ENCODE measurements at places on chromosomes 1 and 21.

DNA sequence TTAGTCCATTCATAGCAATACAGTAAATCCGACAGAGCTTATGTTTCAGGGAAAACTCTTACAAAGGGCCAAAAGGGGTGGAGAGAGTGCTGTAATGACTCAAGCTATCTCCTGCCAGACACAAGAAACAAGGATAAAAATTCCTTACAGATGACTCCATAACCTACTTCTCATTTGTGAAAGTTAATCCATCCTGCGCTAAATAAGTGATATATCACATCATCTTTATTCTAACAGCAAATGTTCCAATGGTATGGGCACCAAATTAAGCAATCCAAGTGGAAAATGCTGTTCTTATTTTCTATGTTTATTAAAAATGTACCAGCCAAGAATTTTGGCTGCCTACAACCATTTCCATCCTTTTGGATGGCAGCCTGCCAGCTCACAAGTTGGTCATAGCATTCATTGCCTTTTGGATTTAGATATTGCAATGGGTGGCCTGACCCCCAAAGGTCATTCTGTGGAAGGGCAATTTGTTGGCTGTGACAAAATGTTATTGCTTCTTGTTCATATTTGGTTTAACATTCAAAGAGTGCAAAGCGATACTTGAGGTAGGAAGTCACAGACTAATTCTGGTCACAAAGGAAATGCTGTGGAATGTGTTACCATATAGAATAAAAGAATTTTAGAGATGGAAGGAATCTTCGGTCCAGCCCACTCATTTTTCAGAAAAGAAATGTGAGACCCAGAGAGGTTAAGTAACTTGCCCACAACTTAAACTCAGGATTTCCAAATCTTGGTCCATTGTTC, 2.8 kb upstream of the ENAH start:
- peak; percentile 35 for DNase-seq

DNA sequence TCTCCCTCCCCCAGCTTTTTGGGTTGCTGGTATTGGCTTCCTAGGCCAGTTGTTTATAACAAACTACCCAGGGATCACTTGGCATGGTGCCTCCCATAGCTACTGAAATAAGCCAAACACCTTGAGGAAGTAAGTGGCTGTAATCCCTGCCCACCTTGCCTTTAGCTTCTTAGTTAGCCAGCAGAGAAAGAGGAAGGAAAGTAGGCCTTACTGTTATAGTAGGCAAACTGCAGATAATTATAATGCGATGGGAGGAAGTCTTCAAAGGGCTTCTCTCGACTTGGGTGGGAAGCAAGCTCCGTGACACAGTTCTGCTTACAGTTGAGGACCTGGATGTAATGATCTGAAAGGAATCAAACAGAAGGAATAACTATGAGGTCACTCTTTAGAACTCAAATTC, 8.2 kb downstream of the P3H1 start:
- no peak for DNase-seq

GRCh38 chr1:210587566-210587965, 258.9 kb downstream of the HHAT start:
- peak; percentile 38 for DNase-seq

GRCh38 chr1:203519053-203519840, 25.3 kb downstream of the OPTC start:
- DNase-seq = no peak

DNA sequence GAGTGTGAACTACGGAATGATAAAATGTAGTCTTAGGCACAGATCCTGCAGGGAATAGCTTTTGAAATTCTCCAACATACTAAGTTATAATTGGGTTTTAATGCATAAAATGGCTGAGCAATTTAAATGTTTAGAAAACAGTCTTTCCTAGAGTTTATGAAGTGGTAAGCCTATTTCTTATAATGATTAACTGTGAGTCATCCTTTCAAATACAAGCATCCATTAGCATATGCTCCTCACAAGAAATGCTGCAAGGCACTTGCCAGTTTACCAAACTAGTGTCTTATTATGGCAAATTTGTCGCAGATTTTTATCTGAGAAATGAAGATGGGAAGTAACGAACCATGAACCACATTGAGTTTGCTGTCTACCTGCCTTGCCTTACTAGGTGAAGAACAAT, 101.3 kb upstream of the ESRRG start:
- DNase-seq = no peak

DNA sequence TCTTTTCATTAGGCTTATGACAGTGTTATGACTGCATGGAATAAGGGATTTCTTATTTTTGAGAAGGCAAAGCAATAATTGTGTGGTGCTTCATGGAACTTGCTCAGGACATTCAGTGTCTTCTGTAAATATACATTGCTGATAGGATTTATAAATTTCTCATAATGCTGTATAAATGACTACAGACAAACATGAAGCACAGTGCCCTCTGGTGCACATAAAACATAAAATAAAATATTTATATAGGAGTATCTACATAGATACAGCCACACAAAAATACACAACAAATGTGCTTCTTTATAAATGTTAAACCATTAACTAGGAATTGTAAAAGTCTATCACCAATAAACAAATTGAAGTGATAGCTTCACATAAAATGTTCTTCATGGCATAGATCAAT, 24.1 kb downstream of the BRINP3 start:
- no peak for DNase-seq

DNA sequence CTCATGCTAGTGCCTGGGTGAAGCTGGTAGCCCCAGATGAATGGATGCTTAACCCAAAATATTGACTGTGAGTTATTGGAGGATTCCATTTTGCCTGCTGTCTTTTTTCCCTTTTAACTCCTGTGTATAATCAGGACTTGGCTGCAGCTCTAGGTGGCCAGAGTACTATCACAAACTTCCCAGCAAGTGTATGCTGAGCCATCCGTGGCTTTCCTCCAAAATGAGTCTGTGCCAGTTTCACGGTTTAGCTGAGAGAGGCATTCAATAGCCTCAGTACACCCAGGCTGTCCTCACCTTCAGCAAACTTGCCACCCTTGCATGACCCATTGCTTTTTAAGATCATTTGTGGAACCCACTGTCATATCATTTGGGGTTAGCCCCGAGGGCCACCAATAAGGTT, 5.3 kb upstream of the DPT start:
- DNase-seq = peak; percentile 50

DNA sequence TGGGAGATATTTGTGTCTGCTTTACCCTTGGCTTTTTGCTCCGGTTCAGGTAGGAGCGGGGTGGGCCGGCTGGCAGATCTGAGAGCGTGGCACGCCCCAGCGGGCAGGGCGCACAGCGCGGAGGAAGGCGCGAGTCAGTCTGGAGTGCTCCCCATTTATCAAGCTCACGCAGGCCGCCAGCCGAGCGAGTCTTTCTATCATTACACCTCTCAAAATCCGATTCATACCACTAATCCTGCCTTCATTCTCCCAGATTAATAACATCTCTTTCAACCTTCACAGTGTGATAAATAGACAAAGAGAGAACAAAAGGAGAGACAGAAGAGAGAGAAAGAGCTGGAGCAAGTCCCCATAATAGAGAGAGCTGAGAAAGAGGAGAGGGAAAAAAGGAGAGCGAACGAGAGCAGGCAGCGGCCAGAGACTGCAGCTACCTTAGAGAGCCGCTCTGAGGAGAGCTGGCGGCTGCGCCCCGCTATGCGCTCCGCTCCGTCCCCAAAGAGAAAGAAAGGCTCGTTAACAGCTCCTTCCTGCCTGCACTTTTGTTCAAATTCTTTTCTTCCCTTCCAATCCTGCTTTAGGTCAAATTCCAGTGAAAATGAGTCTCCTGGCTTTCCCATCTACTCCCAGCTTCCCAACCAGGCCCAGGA, 48.0 kb downstream of the DMAP1 start:
- no peak for DNase-seq

DNA sequence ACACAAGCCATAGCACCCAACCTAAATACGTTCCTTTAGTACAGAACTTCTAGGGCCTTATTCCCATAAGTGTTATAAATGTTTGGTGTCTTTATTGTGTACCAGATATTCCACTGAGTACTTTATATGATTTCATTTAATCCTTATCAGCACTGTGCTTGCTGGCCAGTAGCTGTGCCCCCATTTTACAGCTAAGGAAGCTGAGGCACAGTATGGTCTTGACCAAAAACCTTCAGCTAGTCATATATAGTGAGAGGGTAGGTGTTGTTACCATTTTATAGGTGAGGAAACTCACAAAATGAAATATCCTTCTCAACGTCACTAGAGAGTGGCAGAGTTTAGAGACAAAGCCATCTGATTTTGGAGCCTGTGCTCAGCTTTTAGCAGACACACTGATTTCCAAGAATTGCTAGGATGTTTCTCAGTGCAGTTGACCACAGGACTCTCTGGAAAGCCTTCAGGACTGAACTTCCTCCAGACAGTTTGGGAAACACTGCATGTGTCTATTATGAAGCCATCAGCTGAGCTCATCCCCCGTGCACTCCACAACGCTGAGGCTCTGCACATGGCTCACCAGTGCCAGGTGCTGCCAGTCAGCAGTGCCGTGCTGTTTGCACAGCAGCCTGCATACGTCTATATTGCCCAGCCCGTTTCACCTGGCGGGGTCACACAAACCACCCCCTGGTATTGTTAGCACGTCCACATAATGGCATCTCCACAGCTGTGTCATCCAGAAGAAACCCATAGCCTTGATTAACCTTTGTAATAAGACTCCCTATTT, 15.4 kb downstream of the NPPA start:
- no peak for DNase-seq

DNA sequence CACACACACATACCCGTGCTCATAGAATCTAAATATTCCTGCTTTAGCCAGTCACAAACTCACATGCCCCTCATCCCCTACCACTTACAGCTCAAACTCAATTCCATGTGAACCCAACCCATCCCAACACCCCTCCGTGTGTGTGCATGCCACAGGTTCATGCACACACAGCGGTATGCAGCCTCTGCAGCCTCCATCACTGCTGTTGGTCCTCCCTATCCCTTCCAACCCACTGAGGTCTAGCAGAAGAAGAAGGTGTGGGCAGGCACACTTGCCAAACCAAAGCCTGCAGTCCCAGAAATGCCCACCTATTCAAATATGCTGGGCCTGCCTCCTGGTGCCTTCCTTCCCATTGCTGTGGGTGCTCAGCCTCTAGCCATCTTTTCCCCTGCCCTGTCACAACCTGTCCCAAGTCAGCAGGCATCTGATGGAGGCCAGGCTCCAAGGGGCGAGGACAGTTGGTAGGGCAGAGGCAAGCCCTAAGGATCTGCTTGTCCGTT, 26.2 kb downstream of the SLC2A1 start:
- no peak for DNase-seq

DNA sequence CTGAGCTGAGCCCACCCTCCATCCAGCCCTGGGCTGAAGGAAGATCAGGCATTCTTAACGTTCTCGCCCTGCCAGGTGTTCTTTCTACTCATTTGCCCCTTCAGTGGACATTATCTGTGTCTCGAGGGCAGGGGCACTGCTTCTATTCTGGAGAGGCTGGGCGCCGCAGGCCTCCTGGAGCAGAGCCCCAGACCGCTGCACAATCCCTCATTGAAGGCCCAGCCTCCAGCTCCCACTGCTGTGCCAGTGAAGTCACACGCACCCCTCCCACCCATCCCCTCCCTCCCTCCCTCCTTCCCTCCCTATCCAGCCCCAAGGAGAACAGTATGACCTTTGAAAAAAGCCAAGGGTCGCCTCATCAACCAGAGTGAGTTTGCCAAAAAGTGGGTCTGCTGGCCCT, 76.7 kb downstream of the NFASC start:
- DNase-seq = no peak

DNA sequence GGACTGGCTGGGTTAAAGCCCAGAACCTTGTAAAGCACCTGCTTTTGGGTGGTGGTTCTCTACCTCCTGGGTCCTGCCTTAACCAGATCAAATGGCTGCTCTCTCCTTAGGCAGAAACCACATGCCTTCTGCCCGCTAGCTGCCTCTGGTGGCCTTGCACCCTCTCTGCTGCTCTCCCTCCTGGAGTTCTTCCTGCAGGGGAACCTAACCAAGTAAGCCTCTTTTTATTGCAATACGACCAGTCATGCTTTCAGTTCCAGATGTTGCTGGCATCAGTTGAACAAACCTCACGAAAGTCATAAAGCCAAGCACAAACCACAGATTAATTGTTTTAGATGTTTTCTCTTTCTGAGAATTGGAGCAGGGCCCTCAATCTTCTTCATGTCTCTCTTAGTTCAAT, 118.9 kb downstream of the GDAP2 start:
- no peak for DNase-seq

- no peak for DNase-seq
Measured at GRCh38 chr1:215397106-215397505, 170.0 kb upstream of the KCTD3 start.

DNA sequence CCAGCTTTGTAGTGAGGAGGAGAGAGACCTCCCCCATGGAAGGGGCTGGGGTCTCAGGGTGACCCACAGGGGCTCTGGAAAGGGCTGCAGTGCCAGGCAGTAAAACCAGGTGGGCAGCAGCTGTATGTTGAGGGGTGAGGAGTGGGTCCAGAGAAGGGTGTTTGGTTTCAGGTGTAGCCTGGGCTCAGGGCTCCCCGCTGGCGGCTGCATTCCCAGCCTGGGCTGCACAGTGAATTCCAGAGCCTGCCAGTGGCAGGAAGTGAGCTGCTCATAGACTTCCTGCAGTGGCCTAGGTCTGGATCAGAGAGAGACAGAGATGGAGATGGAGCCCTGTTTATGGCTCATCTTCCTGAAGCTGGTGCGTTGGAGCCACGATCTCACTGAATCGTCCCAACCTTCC, 356.4 kb downstream of the PTPRU start:
- no peak for DNase-seq

DNA sequence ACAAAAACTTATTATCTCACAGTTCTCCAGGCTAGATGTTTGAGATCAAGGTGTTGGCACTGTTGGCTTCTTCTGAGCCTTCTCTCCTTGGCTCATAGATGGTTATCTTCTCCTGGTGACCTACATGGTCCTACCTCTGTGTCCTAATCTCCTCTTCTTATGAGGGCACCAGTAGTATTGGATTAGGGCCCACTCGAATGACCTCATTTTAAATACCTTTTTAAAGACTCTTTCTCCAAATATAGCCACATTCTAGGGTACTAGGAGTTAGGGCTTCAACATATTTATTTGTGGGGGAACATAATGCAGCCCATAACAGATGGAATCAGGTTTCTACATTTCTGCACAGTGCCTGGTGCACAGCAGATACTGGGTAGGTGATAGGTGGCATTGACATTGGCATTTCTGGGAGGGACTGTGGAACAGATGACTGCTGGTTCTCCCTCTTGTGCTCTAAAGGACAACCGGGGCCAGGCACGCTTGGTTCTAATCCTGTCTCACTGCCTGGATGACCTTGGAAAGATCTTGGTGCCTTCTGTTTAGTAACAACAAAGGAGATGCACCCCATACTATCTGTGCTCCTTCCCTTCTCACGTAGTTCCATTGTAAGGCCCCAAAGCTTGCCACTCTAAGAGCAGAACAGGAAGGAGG, 140.3 kb downstream of the PLPP3 start:
- no peak for DNase-seq

- no peak for DNase-seq
Measured at GRCh38 chr1:42423681-42424080, 32.1 kb downstream of the ZMYND12 start.

Data from cerebellar cortex (tissue), 1 donor.